Caudate nucleus (tissue), 63 donors: ENCODE measurements at places on chromosomes 12 and 14.
A peak's percentile ranks its signal among the peaks of the same experiment; 100 is the strongest.

GRCh38 chr14:30345511-30345910 lies 213.4 kb upstream of the G2E3 start:
- DNase-seq: no peak

DNA sequence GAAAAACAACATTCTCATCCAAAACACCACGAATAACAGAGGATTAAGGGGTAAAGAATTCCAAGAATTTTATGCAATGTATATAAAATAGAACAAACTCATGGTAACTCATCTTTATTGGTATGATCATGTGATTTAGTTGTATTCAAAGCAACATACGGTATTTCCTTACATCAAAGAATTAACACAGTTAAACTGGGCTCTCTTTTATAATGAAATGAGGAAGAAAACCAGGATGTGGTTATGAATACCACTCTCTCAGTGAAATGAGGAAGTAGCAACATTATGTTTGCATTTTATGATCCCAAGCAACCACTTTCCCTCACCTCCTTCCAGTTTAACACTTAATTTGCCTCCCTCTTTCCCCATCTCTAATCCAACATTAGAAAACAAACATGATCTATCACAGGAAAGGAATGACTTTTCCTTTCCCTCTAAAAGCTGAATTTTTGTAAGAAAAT lies 22.9 kb downstream of the SPTLC2 start:
- no peak for DNase-seq

GRCh38 chr12:53781228-53781801 lies 29.5 kb upstream of the CISTR start:
- no peak for DNase-seq

DNA sequence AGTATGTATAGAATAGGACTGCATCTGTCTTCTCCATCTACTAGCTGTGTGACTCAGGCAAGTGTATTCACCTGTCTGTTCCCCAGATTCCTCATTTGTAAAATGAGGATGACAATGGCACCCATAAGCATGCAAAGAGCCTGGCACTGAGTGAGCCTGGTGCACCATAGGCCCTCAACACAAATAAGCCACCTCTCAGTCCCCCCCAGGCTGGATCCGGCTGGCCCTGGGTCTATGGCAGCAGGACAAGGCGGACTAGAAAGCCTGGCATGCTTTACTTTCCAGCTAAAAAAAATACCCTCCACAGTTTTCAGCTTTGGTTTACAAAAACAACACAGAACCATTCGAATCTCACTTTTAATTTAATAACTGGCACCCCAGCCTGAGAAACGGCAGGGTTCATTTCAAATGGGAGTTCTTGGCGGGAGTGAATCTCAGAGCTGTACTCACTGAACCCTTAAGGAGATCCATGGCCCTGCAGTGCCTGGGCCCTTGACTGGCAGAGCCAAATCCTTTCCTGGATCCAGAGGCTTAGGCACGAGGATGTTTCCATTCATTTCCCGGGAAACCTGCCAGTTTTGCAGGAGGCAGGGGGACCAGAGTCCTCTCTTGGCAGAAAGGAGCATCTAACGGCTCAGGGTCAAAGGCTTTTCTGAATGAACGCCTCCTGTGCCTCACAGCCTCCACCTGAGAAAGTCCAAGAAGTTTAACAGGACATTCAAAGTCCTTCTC lies 17.7 kb downstream of the SYNE3 start:
- no peak for DNase-seq

GRCh38 chr12:108821407-108822397 lies 35.7 kb downstream of the SSH1 start:
- no peak for DNase-seq

DNA sequence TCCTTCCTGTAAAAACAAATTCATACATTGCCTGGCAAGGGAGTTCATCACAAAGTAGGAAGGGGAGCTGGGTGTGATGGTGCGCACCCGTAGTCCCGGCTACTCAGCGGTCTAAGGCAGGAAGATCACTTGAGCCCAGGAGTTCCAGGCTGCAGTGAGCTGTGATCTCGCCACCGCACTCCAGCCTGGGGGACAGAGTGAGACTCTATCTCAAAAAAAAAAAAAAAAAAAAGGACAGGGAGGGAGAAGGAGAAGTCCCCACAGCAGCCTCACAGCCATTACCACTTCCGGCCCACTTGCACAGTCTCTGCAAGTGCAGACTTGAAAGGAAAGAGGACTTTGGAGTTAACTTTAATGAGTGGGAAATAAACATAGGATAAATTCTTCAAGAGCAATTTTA lies 121.0 kb downstream of the FBXL14 start:
- DNase-seq: no peak

DNA sequence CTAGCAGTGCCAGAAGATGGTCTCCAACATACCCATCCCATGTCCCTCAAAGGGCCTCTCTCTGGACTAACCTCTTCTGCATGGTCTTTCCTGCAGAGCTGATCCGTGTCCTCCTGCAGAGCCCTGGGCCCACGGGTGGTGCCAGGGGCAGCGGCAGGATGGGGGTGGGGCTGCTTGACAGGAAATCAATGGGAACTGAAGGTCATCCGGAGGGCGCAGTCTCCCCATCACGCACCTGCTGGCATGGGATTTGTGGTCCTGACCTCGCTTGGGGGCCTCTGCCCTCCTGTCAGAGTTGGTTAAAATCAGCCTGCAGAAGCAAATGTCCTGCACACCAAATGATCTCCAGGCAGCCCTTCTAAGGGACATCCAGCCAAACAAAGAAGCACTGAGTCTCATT lies 110.2 kb downstream of the DPF3 start:
- DNase-seq: no peak

DNA sequence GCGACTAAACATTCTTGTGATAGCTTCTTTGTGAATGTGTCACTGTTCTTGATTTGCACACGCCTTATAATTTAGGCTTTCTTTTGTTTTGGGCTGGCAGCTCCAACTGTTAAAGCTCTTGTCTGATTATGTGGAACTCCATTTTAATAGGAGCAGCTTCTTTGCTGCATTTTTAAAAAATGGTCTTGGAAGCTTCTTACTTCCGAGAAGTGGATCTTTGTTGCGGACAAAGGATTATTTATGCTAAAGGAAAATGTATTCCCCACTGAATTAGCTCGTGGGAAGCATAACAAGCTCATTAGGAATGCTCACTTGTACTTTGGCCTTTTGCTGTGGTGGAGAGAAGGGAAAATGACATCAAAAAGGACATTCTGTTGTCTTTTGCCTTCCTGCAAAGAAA lies 20.0 kb downstream of the GAS2L3 start:
- DNase-seq: no peak

DNA sequence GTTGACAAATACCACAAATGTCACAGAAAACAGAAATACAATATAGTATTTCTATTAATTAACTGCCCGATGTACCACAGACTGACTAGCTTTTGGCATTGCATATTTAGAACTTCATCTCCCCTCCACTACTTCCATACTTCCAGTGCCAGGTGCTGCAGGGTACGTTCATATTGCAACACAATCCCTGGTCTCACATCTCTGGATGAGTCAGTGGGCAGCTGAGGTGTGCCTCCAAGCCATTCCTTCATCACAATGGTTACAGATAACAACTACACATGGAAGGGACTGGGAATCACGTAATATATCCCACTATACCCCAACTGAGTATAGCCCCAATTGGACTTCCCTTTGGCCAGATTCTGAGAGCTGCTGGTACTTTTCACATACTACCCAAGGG lies 31.1 kb downstream of the CCDC198 start:
- DNase-seq: no peak

- DNase-seq: no peak
These were observed 32.0 kb downstream of the RFLNA start for GRCh38 chr12:124326871-124327270.

GRCh38 chr12:123034022-123034541 lies 53.6 kb downstream of the ARL6IP4 start:
- DNase-seq: no peak

GRCh38 chr12:66438601-66439000 lies 136.3 kb downstream of the HELB start:
- DNase-seq: no peak

GRCh38 chr12:111412830-111413441 lies 7.2 kb downstream of the SH2B3 start:
- DNase-seq: no peak

- no peak for DNase-seq
These were observed 58.5 kb downstream of the RBM19 start for GRCh38 chr12:113907446-113908180.

DNA sequence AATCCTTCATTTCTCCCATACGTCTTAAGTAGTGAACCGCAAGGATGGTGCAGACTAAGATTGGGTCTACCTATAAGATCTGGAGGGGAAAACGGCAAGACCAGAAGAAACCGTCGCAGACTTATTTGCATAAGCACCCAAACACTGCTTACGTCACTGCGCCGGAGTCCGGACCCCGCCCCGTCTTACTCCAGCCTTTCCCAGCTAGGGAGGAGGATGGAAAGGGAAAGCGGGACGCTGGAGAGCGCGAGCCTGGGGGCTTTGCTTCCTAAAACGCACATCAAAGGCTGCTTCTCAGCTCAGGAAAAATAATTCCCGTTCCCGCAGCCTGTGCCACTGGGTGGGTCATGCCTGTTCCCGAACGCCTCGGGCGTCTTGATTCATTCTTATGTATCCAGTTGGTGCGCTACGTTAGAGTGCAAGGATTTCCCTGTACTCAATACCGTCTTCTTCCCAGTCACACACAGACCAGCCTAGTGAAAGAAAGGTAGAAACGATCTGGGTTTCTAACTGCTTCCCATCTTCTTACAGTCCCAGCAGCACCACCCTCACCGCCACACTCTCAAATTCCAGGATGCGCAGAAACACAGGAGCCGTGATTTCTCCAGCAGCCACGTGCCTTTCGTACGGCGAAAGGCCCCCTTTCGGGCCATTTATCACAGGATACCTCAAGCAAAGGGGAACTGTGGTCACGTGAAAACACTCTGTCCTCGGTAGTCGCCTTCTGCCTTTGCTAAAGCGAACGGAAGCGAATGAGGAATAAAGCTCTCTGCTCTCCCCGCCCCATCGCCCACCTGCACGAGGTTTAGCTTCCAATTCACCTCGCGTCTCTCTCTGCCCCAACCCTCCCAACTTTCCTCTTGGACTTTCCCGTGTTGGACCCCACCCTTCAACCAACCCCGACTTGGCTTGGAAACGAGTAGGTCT lies 1.1 kb downstream of the SLC6A15 start:
- peak; percentile 63 for DNase-seq

- no peak for DNase-seq
These were observed 2.1 kb upstream of the EMC9 start for GRCh38 chr14:24143511-24143910.

DNA sequence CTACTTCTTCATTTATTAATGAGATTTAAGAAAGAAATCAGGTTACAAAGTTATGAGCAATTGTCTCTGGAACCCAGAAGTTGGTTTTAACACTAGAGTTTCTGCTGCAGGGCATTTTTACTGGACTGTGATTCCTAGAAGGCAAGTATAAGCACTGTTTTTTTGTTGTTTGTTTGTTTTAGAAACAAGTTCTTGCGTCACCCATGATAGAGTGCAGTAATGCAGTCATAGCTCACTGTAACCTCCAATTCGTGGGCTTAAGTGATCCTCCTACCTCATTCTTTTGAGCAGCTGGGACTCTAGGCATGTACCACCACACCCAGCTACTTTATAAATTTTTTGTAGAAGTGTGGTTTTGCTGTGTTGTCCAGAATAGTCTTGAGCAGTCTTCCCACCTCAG lies 25.6 kb downstream of the RAP1B start:
- DNase-seq: no peak

GRCh38 chr12:15534874-15535273 lies 212.6 kb downstream of the PTPRO start:
- no peak for DNase-seq

- DNase-seq: no peak
These were observed 283.2 kb downstream of the NUAK1 start for GRCh38 chr12:105855361-105856047.

DNA sequence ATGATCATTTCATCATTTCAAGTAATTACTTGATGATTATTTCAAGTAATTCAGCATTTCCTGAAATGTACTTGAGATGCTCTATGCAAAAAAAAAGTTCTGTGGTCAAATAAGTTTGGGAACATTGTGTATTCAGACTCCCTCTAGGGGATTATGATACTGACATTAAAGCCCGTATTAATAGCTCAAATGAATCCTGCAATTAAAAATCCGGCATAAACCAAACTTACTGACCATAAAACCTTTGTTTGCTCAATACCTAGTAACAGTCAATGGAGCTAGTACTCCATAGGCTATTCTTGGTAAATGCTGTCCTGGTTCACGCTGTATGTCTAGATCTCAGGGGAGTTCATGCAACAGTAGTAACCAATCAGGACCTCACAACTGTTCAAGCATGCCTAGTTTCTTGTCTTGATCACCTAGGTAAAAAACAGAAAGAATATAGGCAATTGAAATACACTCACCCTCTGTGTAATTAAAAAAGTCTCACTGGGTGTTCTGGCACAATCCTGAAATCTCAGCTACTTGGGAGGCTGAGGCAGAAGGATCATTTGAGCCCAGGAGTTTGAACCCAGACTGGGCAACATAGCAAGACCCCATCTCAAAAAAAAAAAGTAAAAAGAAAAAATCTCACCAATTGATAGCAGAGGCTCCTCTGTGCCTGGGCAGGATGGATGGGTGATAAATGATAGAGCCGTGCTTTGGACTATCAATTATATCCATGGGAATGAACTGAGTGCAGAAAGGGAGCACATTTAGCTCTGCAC lies 14.1 kb downstream of the ALDH1L2 start:
- DNase-seq: no peak

DNA sequence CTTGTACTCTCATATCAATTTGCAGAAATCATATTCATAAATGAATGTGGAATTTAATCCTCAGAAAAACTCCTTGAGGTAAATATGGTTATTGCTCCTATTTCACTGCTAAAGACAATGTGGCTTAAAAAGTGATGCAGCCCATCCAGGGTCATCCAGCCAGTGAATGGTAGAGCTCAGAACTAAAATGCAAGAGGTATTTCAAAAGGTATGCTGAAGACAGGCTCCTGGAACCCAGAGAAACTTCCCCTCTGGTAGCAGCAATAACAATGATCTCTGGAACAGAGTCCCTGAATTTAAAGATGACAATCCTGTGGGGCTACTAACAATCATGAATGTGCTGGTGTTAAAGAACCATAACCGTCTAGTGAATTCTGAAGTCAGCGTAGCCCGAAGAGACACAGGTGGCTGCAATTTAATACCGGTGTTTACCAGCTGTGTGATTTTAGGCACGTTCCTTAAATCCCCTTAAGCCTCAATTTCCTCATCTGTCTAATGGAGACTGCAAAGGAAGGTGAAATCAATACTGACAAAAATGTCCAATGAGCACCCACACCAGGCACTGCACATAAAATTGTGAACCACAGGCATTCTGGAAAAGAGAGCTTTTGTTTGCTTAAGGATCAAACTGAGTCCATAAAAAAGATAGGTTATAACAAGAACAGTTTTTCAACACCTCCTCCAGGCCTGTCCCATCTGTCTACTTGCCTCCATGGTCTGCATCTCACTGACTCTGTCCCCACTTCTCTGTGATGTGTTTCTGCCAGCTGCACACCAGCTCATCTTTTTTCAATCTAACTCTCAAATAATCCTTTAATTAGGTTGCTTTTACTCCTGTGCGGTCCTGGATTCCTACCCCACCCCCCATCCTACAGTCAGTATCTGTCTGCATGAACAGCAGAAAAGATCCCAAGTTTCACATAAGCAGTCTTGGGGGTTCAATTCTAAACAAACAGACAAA lies 10.5 kb downstream of the TM7SF3 start:
- no peak for DNase-seq
